ENCODE measurements at places on chromosomes 16 and 17. TPM values are rescaled to one million over a fixed set of nuclear protein-coding genes. Genes with fewer than 3 reads are reported as not detected.

NAT9 gene
- total RNA-seq: 12.5 TPM

PPP1R27 gene
- not detected for total RNA-seq

SCARF1 gene
- 2.5 TPM for total RNA-seq

UBALD1 gene
- 3.2 TPM for total RNA-seq

ACSM5 gene
- total RNA-seq: 0.49 TPM

TCAP gene
- 1.5 TPM for total RNA-seq

MT1E gene
- 5.4 TPM for total RNA-seq

PIGW gene
- 3.7 TPM for total RNA-seq

Measured in temporal lobe (tissue), 4 donors.